ENCODE measurements at places on chromosomes 1 and 21.
A peak's percentile ranks its signal among the peaks of the same experiment; 100 is the strongest.

DNA sequence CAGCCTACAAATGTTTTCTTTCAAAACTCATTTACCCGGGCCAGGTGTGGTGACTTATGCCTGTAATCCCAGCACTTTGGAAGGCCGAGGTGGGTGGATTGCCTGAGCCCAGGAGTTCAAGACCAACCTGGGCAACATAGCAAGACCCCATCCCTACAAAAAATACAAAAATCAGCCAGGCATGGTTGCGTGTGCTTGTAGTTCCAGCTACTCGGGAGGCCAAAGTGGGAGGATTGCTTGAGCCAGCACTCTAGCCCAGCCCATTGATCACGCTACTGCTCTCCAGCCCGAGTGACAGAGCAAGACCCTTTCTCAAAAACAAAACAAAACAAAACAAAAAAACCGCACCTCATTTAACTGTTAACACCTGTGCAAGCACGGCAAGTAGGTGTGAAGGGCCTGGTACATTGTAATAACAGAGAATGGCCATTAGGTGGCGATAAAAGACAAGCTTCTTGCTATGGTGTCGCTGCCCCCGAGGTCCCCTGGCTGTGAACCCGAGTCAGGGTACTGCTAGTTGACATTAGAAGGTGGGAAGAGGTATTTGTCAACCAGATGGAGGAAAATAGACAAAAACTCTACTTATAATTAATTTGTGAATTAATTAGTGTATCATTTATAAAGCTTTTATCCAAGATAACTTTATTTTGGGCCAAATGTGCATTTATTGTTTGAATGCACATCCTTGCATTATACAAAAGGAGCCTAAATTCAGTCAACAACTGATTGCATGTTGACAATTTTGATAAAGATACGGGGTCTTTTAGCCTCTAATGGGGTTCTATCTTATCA is 66.5 kb downstream of the SH3BGR start:
- DNase-seq = peak; percentile 92

DNA sequence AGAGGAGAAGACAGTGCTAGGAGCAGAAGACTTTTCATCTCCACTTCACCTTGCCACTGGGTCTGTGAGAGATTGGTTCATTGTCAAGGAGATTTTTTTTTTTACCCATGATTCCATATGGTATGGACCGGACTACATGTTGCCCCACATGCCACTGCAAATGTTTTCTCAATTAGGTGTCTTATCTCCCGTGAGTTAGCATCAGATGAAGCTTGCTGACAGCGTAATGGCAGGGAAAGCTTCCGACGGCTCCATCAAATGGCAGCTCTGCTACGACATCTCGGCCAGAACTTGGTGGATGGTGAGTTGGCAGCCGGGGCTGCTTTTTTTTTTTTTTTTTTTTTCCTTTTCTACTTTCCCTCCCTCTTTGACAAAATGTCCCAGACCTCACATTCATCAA is 217.2 kb upstream of the NFIA start:
- no peak for DNase-seq

- peak; percentile 23 for DNase-seq
Observed at GRCh38 chr1:204102739-204103430, 30.0 kb downstream of the SOX13 start.

GRCh38 chr1:61080413-61081143 is 1.8 kb upstream of the NFIA start:
- no peak for DNase-seq

- no peak for DNase-seq
Observed at GRCh38 chr1:111878649-111879048, 110.8 kb downstream of the KCND3 start.

- no peak for DNase-seq
Observed at GRCh38 chr1:244341455-244342450, 110.0 kb downstream of the ADSS2 start.

- DNase-seq = no peak
Observed at GRCh38 chr1:114339379-114339778, 171.6 kb downstream of the TRIM33 start.

DNA sequence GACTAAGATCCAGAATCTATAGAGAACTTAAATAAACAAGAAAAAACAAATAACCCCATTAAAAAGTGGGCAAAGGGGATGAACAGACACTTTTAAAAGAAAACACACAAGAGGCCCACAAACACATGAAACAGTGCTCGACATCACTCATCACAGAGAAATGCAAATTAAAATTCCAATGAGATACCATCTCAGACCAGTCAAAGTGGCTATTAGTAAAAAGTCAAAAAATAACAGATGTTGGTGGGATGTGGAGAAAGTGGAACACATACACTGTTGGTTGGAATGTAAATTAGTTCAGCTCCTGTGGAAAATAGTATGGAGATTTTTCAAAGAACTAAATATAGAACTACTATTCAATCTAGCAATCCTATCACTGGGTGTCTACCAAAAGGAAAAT is 143.1 kb downstream of the IFI44 start:
- no peak for DNase-seq

- no peak for DNase-seq
Observed at GRCh38 chr21:46066591-46067331, 31.2 kb upstream of the COL6A2 start.

DNA sequence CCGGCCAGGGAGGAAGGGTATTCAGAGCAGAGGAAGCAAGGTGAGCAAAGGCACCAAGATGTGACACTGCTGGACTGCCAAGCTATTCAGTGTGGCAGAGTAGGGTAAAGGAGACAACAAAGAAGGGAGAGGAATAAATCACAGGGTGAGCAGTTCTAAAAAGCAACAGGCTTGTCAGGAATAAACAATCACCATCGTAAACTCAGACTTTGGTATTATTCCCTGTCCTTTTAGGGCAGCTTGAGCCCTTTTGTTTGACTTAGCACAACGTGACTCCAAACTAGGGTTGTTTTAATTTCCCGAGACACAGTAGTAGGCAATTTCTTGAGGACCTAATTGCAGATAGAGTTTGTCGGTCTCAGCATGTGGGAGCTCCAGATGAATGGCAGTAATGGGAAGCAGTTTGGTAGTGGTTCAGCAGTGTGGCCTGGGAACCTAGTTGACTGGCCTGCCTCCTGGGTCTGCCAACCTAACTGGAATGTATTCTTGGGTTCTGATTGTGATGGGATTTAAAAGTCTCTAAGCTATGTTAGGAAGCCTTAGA is 4.3 kb downstream of the CR1L start:
- no peak for DNase-seq

GRCh38 chr1:54499097-54499359 is 49.0 kb upstream of the ACOT11 start:
- DNase-seq = no peak

GRCh38 chr1:165376041-165376810 is 19.7 kb upstream of the LMX1A start:
- DNase-seq = no peak

GRCh38 chr1:92399076-92399475 is 87.6 kb downstream of the GFI1 start:
- DNase-seq = no peak

DNA sequence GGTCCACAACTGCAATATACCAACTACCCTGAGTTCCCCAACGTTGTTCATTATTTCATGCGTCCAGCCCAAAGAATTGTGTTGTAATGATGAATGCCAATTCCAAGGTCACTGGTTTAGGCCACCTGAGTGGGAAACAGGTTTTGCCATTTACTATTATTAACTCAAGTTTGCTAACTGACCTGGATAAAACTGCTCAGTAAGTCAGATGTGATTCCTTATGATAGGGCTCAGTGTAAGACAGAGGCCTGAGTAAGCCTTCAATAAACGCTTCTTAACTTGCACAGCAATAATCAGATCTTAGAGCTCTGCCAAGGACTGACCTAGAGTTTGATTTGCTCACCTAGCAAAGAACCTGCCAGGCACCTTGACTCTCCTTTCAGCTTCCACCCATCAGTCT is 10.0 kb downstream of the PUM1 start:
- no peak for DNase-seq

DNA sequence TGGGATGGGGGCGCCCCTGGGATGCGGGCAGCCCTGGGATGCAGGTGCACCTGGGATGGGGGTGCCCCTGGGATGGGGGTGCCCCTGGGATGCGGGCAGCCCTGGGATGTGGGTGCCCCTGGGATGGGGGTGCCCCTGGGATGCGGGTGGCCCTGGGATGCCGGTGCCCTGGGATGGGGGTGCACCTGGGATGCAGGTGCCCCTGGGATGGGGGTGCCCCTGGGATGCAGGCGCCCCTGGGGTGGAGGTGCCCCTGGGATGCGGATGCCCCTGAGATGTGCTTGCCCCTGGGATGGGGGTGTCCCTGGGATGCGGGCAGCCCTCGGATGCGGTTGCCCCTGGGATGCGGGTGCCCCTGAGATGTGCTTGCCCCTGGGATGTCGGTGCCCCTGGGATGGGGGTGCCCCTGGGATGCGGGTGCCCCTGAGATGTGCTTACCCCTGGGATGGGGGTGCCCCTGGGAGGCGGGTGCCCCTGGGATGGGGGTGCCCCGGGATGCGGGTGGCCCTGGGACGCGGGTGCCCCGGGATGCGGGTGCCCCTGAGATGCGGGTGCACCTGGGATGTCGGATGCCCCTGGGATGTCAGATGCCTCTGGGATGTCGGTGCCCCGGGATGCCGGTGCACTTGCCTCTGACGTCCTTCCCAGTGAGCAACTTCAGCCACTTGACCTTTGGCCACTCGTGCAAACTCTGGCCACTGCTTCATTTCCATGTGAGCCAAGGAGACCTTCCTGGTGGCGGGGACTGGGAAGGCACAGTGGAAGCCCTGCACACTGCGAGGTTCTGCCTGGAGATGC is 37.3 kb upstream of the SLC19A1 start:
- no peak for DNase-seq

DNA sequence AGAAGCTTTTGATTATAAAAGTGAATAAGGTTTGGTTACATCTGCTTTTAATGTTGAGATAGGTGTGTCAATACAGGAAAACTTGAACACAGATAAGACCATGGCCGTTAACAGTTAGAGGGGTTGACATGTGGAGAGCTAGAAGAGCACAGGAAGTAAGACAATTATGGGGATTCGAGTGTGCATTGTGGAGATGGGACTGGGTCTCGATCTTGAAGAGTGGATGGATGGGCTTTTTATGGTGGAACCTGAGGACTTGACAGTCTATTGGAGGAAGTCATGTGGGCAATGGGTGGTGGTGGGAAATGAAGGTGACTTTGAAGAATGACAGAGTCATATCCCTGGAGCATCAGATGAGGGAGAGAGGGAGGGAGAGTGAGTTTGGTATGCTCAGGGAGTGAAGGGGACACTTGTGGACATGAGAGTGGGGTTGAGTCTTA is 12.1 kb downstream of the DYRK1A start:
- no peak for DNase-seq

DNA sequence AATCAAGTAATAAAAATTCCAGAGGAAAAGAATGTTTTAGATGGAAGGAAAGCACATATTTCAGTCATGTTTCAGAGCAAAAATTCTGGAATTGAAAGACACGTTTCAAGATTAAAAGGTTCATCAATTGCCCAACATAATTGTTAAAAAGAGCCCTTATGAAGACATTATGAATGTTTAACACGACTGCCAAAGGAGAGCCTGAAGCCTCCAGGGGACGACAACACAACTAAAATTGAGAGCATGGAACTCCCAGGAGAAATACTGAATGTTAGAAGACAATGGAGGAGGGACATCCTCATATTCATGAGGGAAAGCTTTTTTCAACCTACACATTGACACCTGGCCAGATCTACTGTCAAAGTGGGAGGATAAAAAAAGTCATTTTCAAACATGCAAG is 16.0 kb downstream of the OR2T11 start:
- peak; percentile 41 for DNase-seq

- no peak for DNase-seq
Observed at GRCh38 chr1:40825996-40826395, 36.2 kb downstream of the CITED4 start.

DNA sequence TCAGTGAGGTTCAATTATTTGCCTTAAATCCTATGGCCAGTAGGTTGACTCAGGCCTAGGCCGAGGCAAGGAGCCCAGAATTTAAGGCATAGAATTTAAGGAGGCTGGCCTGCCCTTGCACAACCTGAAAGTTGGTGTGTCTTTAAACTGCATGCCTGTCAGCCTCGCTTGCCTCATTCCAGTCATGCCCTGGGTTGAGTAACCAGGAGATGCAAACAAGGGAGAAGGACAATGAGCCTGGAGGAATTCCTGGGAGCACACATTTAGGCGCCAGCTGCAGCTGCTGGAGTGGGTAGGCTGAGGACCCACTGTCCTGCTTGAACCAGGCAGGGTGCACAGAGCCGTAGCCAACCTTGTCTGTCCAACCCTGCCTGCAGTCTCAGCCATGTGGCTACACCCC is 11.7 kb downstream of the CD2 start:
- no peak for DNase-seq

DNA sequence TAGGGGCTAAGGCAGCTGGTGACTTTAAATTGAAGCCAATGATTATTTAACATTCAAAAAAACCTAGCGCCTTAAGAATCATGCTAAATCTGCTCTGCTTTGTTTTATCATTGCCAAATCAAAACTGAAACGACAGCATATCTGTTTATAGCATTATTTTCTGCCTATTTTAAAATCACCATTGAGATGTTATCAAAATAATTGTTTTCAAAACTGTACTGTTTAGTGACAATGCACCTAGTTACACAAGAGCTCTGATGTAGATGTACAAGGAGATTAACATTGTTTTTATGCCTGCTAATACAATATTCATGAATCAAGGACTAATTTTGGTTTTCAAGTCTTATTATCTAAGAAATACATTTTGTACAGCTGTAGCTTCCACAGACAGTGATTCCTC is 1521.3 kb downstream of the AMY1C start:
- DNase-seq = no peak

DNA sequence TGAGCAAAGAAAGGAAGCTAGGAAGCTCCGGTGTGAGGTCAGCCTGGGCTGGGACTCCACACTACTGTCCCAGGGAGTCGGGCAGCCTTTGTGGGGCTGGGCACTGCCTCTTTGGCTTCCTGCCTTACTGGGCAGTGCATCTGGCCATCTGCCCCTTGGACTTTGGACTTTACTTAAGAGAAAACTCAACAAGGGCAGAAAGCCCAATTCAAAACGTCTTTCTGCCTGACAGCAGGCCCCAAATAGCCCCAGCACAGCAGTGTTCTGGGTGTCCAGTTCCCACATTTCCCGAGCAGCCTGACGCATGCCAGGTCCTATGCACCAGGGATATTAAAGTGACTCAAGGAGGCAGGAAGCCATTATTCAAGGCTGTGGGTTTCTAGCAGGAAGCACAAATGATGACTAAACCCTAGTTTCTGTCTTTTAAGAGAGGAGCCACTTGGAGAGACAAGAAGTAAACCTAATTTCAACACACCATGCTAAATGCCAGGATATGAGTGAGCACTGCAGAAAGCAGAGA is 37.9 kb upstream of the EDEM3 start:
- DNase-seq = peak; percentile 51

DNA sequence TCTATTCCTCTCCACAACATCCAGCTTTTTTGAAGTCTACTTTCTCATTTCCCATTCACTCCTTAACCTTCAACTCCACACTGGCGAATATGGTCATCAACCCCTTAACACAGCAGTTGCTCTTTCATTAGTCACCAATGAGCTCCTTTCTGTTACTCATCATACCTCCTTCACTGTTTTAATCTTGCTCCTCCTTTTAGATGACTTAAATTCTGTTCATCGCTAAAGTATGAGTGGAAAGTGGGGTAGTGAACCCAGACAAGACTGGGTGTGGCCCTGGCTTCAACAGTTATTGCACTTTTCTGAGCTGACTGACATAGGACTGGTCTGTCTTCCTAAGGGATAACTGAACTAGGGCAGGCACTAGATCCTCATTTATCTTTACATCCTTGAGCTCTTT is 51.3 kb downstream of the AKT3 start:
- DNase-seq = no peak

GRCh38 chr21:32309906-32310460 is 11.3 kb downstream of the MRAP start:
- no peak for DNase-seq

GRCh38 chr1:159979257-159979656 is 25.2 kb upstream of the SLAMF9 start:
- no peak for DNase-seq

- DNase-seq = no peak
Observed at GRCh38 chr1:94471271-94471670, 53.1 kb downstream of the ABCD3 start.
